Spleen (tissue), 13 donors: ENCODE measurements at places on chromosomes 1 and 21. TPM values are rescaled to one million over a fixed set of nuclear protein-coding genes. Genes with fewer than 3 reads are reported as not detected.

- peaks cover 5% of the 10 kb centered on the region for H3K36me3 ChIP-seq
- no peaks in the 10 kb centered on the region for H3K27me3 ChIP-seq
- peak overlapping the region; percentile 95 for H3K27ac ChIP-seq
- peak; percentile 77 for DNase-seq
- H3K4me3 ChIP-seq = no peak overlapping the region
These were observed 21.4 kb downstream of the SLC2A1 start for GRCh38 chr1:42937141-42937696.

DNA sequence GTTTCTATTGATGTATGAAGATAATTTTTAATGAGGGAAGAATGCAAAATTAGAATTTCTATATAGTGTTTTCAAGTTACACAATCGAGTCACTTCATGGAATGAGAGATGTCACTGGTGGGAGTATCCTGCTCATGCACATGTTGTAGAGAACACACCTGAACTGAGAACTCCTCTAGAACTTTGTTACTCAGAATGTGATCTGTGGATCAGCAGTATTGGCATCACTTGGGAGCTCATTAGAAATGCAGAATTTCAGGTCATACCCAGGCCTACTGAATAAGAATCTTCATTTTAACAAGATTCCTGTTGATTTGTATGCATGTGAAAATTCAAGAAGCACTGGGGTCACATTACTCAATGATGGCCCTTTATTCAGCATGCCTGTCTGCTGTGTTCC lies 28.8 kb downstream of the ZNF326 start:
- no peaks in the 10 kb centered on the region for H3K27me3 ChIP-seq
- no peak overlapping the region for H3K27ac ChIP-seq
- DNase-seq = no peak

TNNI3K gene
- 2.8 TPM for total RNA-seq

DNA sequence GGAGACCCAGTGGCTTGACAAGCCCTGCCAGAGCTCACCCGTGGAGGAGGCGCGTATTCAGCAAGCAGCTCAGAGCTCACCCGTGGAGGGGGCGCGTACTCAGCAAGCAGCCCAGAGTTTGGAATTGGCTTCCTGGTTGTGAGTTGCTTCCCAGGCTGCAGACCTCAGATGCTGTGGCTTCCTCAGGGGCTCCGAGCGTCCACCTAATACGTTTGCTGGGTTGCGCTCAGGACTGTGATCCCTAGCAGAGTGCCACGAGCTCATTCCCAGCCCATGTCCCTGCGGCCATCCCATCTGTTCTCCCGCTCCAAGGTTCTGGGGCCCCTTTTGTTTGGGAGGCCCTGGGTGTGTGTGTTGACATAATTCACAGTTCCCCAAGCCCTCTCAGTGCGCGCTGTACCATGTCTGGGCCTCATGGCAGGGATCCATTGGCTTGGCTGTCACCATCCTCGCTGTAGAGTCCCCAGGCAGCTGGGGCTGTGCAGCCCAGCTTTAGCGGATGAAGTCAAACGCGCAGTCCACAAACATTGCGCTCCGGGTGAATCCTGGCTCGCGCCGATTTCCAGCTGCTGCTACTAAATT lies 3.6 kb downstream of the AJAP1 start:
- peaks cover 93% of the 10 kb centered on the region for H3K27me3 ChIP-seq
- H3K4me1 ChIP-seq = no peaks in the 10 kb centered on the region
- DNase-seq = no peak
- no peak overlapping the region for H3K27ac ChIP-seq

TEDDM1 gene
- not detected for total RNA-seq

LAX1 gene
- 14.6 TPM for total RNA-seq

SDC3 gene
- 171 TPM for total RNA-seq

RBM11 gene
- 3.7 TPM for total RNA-seq

- DNase-seq = no peak
- no peak overlapping the region for H3K4me3 ChIP-seq
- H3K4me1 ChIP-seq = no peaks in the 10 kb centered on the region
- H3K27me3 ChIP-seq = no peaks in the 10 kb centered on the region
- H3K36me3 ChIP-seq = no peaks in the 10 kb centered on the region
These were observed 64.4 kb downstream of the HSPA13 start for GRCh38 chr21:14318578-14318977.

GRCh38 chr1:199573047-199573446 lies 454.5 kb upstream of the NR5A2 start:
- no peaks in the 10 kb centered on the region for H3K27me3 ChIP-seq
- DNase-seq = no peak
- H3K4me3 ChIP-seq = no peak overlapping the region
